ENCODE measurements at places on chromosomes 3 and 15. TPM values are rescaled to one million over a fixed set of nuclear protein-coding genes. Genes with fewer than 3 reads are reported as not detected.

DNA sequence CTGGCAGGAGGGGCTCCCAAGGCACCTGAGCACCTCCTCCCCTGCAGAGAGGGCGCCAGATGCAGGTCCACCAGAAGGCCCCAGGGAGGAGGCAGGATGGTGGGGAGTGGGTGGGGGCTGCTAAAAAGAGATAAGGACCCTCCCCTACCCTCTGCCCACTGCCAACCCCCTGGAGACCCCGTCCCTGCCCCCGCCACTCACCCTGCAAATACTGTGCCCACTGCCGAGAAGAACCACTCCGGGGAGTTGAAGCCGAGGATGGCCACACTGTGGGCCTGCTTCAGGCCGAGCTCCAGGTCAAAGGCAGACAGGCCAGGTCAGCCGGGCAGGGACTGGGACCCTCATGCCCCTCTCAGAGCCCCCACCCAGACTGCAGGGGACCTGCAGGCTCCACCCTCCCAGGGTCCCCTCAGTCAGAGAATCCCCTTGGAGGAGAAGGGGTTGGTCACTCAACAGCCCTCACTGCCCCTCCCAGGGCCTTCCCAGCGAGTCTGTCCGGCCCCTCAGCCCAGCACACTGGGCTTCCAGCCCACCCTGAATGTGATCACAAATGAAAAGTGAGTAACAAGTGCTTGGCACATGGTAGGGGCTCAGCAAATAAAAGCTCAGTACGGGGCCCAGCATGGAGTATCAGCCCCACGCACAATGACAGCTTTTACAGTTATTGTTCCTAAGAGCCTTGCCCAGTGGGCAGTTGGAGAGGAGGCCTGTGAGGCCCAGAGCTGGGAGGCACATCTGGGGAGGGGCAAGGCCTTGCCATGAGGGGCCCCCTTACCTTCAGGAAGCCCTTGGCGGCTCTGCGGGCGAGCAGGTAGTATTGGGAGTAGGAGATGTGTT lies 40.4 kb downstream of the ACSBG1 start:
- no peak for DNase-seq

DNA sequence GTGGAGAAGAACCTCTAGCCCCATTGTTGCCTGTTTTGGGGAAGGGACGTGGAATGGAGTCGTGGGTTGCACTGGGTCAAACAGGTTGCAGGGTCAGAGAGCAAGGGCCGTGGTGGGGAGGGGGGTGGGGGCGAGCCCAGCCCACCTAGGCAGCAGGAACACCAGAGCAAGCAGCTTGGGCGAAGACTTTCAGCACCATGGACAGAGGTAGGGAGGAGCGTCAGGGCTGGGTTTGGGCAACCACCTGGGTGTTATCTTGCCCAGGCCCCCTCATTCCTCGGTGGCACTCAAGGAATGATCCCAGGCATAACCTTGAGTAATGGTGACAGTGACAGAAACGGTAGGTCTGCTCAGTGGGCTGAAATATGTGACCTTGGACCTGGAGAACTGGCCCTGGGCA lies 45.9 kb upstream of the TMEM115 start:
- peak; percentile 80 for DNase-seq

- peak; percentile 53 for DNase-seq
Measured at GRCh38 chr3:52277071-52277964, 1.1 kb downstream of the WDR82 start.

GRCh38 chr3:15276028-15276724 lies 56.2 kb downstream of the SH3BP5 start:
- DNase-seq = no peak

DNA sequence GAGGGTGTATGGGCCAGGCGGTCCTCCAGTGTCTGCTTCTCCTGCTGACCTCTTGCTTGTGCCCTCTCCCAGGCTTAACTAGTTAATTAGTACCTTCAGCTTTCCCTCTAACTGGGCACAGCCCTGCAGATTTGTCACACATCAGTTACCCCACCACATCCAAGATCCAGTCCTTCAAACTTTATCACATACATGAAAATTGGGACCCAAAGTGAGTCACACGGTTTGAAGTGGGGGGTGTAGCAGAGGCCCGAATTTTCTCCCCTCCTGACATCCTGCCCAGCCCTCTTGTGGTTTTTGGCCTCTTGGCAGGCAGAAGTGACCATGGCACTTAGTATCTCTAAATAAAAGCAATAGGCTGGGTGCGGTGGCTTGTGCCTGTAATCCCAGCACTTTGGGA lies 3.9 kb downstream of the MAPKAPK3 start:
- DNase-seq = no peak

DNA sequence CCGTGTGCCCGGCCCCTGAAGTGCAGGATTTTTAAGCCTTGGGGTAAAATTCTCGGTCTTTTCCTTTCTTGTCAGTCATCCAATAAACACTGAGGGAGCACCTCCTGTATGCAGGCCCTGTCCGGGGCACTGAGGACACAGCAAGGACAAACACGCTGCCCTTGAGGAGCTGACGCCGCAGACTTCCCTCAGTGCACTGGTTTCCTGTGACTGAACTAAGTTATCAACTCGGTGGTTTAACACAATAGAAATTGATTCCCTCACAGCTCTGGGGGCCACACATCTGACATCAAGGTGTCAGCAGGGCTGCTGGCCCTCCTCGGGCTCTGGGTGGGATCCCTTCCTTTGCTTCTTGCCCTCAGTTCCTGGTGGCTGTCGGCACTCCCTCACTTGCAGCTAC lies 65.1 kb downstream of the ZNF445 start:
- DNase-seq = no peak

DNA sequence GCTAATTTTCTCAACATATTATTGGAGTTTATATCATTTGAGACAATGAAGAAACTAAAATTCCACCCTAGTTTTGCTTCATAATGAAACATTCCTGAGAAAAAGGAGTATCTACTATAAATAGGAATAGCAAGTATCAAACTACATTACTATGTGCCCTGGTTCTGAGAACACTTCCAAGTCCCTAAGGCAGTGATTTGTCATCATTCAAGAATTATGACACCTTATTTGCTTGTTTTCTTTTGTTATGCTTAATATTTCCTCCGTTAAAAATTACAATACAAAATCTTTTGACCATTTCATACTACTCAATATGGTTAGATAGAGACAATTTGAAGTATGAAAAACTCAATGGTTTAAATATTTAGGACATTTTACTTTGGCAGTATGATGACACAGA lies 707.8 kb upstream of the GOLIM4 start:
- no peak for DNase-seq

Gene CDC25A
- 17.7 TPM for polyA plus RNA-seq

GRCh38 chr3:104281713-104282112 lies 1085.0 kb upstream of the ALCAM start:
- no peak for DNase-seq

Gene BAHD1
- polyA plus RNA-seq = 11.2 TPM

Gene KIF9
- polyA plus RNA-seq = 12.6 TPM

- no peak for DNase-seq
Measured at GRCh38 chr3:38152609-38153008, 12.7 kb upstream of the OXSR1 start.

- DNase-seq = no peak
Measured at GRCh38 chr3:68996356-68996995, 17.0 kb downstream of the EOGT start.

DNA sequence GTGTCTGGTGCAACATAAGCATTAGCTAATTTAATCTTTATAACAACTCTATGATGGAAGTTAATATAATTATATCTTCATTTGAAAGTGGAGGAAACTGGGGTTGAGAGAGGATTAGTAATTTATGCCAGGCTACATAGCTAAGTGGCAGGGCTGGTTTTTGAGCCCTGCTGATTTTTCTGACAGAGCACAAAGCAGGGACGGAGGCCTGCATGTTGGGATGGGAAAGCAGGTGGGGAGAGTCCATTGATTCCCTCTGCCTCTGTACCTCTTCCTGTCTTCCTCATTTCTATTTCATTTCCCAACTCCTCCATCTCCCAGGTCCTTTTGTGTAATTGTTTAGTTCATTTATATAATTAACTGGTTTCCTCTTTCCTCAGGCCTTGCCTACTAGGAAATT lies 251.6 kb upstream of the ZPLD1 start:
- DNase-seq = no peak

- DNase-seq = peak; percentile 75
Measured at GRCh38 chr15:42584031-42584765, 8.8 kb downstream of the STARD9 start.

DNA sequence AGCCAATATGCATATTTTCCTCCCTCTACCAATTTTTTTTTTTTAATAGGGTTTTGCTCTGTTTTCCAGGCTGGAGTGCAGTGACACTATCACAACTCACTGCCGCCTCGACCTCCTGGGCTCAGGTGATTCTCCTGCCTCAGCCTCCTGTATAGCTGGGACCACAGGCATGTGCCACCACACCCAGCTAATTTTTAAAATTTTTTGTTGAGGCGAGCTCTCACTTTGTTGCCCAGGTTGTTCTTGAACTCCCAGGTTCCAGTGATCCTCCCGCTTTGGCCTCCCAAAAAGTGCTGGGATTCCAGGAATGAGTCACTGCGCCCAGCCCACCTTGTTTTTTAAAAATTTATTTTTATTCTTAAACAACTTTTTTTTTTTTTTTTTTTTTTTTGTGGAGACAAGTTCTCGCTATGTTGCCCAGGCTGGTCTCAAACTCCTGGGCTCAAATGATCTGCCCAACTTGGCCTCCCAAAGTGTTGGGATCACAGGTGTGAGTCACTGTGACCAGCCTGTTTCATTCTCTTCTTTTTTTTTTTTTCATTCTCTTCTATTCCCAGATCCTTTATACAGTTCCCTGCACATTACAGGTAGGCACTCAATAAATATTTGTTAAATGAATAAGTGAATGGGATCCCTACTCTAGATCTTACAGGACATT lies 40.5 kb upstream of the PIK3CB start:
- DNase-seq = no peak

GRCh38 chr3:170802164-170803151 lies 67.5 kb downstream of the RPL22L1 start:
- no peak for DNase-seq

- DNase-seq = no peak
Measured at GRCh38 chr3:71288269-71288930, 295.1 kb downstream of the FOXP1 start.

Gene AADACL2
- polyA plus RNA-seq = not detected

GRCh38 chr3:48738926-48739616 lies 22.1 kb upstream of the IP6K2 start:
- no peak for DNase-seq

DNA sequence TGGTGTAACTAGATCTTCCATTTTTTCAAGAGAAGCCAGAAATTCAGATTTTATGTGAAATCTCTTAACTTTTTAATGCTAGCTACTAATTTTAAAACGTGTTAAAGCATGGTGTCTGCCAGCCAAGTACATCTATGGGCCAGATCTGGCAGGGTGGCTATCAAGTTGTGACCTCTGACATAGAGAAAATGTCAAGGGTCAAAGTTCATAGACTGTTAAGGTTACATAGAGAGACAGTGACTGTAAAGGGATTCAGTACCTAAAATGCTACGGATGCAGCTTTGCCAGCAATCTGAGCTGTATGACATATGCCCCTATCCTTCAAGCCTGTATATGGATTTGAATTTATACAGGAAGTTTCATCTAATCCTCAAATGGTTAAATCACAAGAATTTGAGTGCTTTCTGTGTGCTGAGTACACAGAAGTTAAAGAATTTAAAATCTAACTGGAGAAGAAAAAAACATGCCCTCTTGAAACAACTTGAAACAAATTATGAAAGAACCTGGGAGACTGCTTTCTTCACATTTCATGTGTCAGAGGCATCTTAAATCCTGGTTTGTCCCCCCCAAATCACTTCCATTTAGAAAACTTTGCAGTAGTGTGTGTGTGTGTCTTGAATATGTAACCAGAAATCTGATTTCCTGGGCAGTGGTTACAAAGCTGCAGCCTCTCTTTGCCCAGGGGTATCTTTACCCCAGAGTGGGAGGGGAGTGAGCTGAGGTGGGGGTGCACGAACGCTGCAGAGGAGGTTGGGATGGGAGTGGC lies 895 bp upstream of the ARHGAP31 start:
- peak; percentile 57 for DNase-seq

- no peak for DNase-seq
Measured at GRCh38 chr3:248864-249520, 52.4 kb downstream of the CHL1 start.

- DNase-seq = peak; percentile 4
Measured at GRCh38 chr3:192122832-192123594, 604.3 kb downstream of the FGF12 start.

- DNase-seq = no peak
Measured at GRCh38 chr3:152922554-152922953, 87.6 kb downstream of the P2RY1 start.

Gene RBP2
- polyA plus RNA-seq = not detected

DNA sequence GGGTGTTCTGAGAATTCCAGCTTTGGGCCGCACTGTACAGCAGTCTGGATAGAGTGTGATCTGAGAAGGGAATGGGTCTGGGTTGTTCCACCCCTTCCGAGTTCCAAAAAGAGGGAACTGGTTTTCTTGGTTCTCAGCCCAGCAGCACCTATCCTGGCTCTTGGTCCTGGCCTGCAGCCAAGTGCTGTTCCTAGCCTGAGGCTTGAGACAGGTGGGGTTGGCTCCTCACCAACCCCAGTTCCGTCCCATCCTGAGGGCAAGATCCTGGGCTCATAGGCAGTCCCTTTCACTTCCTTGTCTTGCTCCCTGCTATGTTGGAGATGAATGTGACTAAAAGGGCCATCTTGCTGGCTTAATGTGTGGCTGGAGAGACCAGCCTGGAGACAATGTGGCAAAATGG lies 15.2 kb downstream of the IVD start:
- no peak for DNase-seq

Gene PP2D1
- polyA plus RNA-seq = 0.40 TPM

- DNase-seq = peak; percentile 82
Measured at GRCh38 chr3:57397175-57398026, 104.9 kb upstream of the ASB14 start.

GRCh38 chr3:42531470-42531869 lies 29.0 kb downstream of the VIPR1 start:
- DNase-seq = no peak

DNA sequence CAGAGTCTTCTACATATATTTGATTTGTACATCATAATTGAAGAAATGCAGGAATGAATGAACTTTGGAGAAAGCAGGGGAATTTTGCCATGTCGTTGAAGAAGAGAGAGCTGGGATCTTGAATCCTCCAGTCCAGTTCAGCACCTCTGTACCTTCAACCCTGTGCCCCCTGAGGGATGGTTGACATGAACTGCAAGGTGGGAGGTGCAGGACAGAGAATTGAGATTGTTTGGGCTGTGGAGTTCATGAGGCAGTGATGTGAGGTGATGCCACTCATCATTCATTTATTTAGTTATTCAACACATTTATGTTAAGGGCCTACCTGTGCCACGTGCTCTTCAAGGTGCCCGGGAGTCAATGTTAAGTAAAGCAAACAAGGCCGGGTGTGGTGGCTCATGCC lies 104.6 kb downstream of the ARNT2 start:
- DNase-seq = no peak

Gene NCEH1
- 1.5 TPM for polyA plus RNA-seq

DNA sequence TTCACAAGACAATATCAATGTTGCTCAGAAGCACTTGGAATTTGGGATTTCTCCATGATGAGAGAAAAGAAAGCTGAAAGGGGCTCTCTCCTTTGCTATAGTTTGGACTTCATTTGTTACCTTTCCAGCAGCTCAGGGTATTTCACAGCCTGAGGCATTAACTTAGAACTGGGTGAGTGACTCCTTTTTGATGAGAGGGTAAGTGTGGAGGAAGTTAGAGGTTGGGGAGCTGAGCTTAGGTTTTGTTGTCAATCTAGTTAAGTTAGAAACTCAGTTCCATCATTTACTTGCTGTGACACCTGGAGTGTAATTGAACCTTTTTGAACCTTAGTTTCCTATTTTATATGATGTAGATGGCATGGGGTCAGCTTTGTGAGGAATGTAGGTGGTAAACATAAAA lies 359.1 kb downstream of the PDCD6IP start:
- no peak for DNase-seq

- peak; percentile 66 for DNase-seq
Measured at GRCh38 chr3:141680620-141681389, 57.3 kb upstream of the RNF7 start.

GRCh38 chr3:167811031-167811430 lies 75.5 kb downstream of the SERPINI1 start:
- no peak for DNase-seq
